Adipocyte (in vitro differentiated cells): ENCODE measurements at places on chromosomes 7 and 10.
A peak's percentile ranks its signal among the peaks of the same experiment; 100 is the strongest.

GRCh38 chr10:46297406-46298204 lies 10.8 kb downstream of the ANTXRL start:
- DNase-seq: no peak

- DNase-seq: no peak
Observed at GRCh38 chr10:78785066-78785465, 283.7 kb upstream of the ZMIZ1 start.

DNA sequence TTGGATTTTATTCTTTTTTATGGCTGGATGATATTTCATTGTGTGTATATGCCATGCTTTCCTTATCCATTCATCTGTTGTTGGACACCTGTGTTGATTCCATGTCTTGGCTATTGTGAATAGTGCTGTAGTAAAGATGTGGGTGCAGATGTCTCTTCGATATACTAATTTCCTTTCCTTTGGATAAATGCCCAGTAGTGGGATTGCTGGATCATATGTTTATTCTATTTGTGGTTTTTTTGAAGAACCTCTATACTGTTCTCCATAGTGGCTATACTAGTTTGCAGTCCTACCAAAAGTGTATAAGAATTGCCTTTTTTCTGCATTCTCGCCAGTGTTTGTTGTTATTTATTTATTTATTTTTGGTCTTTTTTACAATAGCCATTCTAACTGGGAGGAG lies 159.8 kb downstream of the WNT2 start:
- DNase-seq: no peak

DNA sequence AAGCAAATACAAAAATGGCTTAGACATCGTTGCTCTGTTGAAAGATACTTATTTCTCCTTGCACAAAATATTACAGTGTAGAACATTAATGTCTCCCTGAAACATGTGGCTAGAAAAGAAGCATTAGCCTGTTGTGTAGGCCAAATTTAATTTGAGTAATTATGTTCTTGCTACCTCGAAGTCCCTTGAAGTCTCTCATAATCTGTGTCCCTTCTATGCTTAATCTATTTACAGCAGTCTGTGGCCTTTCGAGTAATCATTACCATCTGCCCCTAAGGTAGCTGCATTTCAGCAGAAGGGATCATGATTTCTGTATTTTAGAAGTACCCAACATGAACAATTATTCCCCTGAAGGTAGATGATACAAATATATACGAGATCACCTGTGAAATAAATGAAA lies 615.2 kb downstream of the GRM8 start:
- DNase-seq: no peak

- no peak for DNase-seq
Observed at GRCh38 chr10:88608780-88609179, 22.2 kb downstream of the LIPJ start.

- DNase-seq: no peak
Observed at GRCh38 chr7:116285252-116285651, 74.9 kb downstream of the TES start.

DNA sequence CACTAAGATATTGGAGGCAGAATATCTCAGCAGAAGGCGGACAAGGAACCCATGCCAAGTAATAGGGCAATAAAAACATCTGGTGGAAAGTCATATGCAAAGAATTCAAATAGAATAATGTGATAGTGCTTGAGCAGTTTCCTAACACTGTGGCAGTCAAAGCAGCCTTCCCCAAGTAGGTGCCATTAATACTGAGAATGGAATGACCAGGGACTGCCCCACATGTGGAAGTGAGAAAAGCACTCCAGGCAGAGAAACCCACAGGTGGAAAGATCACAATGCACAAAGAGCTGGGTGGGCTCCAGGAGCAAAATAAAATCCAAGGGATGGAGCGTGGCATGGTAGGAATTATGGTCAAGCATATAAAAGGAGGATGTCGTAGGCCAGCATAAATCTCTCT lies 64.4 kb upstream of the NME8 start:
- DNase-seq: no peak

DNA sequence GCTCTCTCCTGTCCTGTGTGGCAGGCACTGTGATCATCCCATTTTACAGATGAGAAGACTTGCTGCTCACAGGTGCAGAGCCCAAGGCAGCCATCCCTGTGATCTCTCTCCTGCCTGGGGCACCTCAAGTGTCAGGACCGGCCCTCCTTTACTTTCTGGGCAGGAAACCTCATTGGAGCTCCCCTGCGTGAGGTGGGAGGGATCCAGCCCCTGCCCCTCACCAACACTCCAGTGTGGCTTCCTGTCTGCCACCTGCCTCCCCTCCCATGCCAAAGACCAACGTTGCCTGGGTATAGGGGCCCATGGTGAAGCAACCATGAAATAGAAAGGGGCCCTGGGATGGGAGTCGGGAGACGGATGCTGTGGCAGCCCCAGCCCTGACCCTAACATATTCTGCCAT lies 91.2 kb upstream of the MYL10 start:
- DNase-seq: no peak

DNA sequence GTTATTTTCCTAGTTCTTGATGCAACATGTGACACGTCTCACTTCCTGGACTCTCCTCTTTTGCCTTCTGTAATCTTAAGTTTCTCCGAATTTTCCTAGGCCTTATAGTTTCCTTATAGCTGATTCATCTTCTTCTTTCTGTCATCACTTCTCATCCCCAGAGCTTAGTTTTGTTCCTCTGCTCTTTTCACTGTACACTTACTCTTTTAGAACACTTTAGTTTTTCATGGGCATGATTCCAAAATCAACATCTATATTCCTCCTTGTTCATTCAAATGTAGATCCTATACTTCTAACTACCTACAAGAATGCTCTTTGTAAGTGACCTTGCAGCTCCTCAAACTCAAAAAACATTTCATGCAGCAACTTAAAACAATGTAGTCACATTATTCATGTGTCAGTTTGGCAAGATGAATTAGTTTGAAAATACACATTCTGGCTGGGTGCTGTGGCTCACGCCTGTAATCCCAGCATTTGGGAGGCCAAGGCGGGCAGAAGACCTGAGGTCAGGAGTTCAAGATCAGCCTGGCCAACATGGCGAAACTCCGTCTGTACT lies 13.1 kb upstream of the SLC26A3 start:
- DNase-seq: peak; percentile 19

DNA sequence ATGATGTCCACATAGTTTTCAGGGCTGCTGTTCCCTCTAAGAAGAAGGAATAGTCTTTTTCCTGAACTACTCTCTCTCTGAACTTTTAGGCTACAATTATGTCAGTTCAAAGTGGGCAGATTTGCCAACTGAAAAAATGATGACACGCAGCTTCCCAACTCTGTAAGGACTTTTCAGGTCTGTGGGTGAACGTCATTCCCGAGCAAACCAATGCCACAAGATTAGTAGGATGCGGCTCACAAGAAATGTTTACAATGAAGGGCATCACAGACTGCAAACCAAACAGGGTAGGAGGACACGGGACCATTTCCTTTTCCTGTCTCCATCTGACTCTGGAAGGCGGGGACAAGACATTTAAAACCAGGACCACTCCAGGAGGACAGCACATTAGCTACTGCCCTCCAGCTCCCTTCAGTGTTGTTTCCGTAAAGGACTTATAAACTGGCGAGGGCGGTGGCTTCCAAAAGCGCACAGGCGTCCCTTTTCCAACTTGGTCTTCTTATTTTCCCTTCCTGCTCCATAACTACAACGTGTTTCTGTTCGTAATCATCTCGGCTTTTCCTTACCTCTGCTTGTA lies 539 bp upstream of the MKLN1 start:
- peak; percentile 80 for DNase-seq

GRCh38 chr7:66877577-66878300 lies 43.3 kb upstream of the TMEM248 start:
- DNase-seq: peak; percentile 3

GRCh38 chr10:127300868-127301321 lies 104.5 kb upstream of the INSYN2A start:
- no peak for DNase-seq
